ENCODE measurements at places on chromosomes 5 and 9.

- DNase-seq = no peak
Measured at GRCh38 chr5:160449458-160449857, 27.8 kb downstream of the PTTG1 start.

DNA sequence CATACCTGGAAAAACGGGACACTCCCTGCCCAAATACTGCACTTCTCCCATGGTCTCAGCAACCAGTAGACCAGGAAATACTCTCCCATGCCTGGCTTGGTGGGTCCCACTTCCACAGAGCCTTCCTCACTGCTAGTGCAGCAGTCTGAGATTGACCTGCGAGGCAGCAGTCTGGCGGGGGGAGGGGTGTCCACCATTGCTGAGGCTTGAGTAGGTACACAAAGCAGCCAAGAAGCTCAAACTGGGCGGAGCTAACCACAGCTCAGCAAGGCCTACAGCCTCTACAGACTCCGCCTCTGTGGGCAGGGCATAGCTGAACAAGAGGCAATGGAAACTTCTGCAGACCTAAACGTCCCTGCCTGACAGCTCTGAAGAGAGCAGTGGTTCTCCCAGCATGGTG lies 191.5 kb upstream of the FTMT start:
- DNase-seq = no peak

DNA sequence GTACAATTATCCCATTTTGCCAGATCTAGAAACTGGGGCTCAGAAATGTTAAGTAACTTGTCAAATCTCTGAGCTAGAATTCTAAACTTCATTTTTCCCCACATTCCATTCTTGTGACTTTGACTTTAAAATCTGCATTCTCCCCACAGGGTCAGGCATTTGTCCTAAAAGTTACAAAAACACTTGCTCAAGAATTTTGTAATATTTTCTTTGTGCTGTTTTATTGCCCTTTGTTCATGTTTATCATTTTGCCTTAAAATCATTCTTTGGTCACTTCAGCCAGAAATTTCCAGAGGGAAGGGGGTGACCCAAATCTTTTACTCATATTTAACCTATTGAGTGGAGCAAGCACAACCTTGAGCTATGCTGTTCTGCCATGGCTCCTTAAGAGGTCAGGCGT lies 120.1 kb upstream of the CCL21 start:
- DNase-seq = no peak

DNA sequence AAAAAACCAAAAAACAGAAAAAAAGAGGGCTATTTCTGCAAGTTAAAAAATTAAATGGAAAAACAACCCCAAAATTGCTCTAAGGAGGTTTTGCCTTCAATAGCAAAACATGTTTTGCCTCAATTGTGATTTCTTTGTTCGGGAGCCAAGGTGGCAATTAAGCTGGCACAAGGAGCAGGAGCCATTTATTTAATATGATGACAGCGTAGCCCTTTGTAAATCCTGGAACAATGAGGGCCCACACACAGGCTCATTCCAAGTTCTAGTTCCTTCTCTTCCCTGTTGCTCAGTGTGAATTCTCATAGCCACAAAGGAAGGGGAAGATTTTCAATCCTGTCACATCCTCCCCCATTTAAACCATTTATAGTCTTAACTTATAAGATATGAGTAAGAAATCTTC lies 353.2 kb downstream of the PDE4D start:
- DNase-seq = no peak

DNA sequence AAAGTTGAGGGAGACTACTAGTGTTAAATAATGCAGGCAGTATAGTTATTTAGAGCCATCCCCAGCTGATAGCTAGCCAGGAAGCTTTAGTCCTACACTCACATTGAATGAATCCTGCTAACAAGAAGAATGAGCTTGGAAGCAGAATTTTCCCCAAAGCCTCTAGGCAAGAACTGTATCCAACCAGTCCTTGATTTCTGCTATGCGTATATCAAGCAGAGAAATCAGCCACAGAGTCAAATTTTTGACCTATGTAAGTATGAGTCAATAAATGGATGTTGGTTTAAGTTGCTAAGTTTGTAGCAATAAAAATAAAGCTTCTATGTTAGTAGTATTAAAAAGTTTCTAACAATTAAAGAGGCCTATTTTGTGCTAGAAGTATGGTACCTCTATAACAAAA lies 672.1 kb upstream of the CHD1 start:
- no peak for DNase-seq

DNA sequence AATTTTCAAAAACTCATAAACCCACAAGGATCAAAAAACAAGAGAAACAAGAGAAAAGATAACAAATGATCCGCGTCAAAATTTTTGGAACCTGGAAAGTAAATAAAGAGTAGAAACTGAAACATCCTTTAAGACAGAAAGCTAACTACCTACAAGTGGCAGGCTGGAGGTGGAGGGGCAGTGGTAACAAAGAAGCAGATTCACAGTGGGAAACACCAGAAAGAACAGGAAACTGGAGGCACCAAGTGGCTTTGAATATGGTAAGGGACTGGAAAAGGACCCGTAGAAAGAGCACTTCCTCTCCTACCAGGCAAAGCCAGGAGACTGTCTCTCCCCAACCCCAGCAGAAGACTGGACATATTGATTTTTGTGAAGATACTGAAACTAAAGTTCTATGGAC lies 100.6 kb upstream of the TARS1 start:
- DNase-seq = no peak

DNA sequence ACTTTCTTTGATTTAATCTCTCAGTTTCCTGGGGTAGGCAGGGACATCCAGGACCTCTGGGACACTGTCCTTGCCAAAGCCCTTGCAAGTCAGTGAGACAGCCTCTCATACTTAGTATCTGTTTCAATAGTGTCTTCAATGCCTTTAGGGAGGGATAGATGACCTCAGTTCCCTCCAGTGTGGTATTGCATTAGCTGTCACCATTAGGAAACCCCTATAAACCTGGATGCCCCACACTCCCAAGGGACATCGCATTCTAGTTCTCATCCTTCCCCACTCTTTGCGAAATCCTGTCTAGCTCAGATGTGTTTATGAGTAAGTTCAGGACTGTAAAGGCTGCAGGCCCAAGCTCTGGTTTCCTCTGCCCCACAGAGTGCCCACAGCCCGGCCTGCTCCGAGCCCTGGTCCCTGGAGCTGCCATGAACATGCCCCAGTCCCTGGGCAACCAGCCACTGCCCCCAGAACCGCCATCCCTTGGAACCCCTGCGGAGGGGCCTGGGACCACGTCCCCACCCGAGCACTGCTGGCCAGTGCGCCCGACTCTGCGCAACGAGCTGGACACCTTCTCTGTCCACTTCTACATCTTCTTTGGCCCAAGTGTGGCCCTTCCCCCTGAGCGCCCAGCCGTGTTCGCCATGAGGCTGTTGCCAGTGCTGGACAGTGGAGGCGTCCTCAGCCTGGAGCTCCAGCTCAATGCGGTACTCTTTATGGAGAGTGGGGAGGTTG lies 13.2 kb downstream of the TMEM8B start:
- no peak for DNase-seq

- peak; percentile 97 for DNase-seq
Measured at GRCh38 chr9:134366223-134367031, 40.2 kb downstream of the RXRA start.

- no peak for DNase-seq
Measured at GRCh38 chr5:178384816-178385495, 152.4 kb upstream of the PHYKPL start.

- no peak for DNase-seq
Measured at GRCh38 chr9:1890816-1891215, 124.3 kb upstream of the SMARCA2 start.

GRCh38 chr9:13755551-13755950 lies 476.1 kb upstream of the MPDZ start:
- DNase-seq = no peak

DNA sequence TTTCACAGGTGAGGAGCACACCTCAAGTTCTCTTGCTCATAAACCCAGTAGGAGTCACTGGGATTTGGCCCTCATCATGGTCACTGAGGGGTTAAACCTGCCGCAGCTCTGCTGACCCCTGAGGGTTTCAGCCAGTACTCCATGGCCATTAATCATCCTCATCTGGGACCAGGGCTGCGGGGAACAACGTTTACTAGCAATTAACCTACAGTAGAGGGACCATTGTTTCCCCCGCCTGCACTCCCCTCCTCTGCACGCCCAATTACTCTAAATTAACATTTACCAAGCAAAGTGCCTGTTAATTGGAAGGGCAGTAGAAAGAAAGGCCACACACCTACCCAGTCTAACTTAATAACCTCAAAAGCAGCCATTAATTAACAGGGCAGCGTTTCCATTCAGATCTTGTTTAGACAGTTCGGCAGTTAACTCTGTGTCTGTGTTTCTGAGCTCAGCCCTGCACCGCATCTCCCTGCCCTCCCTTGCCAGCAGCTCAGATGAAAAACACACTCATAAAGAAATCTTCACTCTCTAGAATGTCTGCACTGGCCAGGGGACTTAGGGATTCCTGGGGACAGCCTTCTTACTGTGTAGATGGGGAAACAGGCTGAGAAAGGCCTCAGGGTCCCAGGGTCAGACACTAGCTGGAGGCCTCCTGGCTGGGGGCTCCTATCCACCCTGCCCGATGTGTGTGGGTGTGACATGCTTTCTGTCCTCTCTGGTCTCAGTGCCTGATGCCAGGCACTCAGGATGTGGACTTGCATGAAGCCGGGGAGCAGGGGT lies 51.6 kb downstream of the ALG2 start:
- DNase-seq = no peak

DNA sequence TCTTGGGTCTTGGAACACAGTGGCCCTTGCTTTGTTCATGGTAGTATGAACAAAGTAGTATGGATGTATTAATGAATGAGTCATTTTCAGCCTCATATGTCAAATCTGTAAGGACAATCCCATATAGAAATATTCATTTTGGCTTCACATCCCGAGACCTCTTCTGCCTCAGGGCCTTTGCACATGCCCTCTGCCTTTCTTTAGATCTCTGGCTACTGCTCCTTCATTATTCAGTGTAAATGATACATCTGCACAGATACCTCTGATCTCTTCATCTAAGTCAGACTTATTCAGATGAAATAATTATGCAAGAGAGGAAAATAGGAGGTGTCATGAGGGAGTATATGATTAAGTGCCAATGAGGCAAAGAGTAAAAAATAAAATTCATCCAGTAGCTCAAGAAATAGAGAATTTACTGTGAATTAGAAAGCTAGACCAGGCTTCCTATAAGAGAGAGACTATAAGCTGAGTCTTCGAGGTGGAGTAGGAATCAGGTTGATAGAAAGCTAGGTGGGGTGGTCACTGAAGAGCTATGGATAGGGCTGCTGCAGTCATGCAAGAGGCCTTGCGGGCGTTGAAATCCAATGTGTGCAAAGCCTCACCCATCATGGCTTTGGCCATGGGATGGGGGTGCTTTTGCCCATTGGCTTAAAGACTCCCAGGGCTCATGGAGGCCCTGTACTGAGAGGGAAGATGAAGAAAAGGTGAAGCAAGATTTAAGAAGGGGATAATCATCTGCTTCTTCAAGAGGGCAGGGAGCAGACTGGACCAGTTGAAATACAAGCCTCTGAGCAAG lies 3.7 kb upstream of the TTLL11 start:
- no peak for DNase-seq

DNA sequence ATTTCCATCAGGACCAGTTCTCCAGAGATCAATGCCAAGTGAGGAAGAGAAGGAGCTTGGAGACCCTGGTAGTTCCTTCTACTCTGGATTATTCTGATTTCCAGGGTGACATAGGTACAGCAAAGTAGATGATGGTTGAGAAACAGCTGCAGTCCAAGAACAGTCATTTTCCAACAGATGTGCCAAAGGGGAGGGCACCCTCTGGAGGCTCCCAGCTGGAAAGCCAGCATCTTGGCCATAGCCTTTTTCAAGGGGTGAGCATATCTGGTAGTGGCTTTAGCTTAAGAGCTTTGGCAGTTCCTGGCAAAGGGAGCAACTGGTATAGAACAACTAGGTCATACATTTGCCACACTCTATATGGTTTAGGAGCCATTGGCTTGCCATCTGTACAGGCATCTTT lies 492.7 kb downstream of the RASEF start:
- DNase-seq = no peak

DNA sequence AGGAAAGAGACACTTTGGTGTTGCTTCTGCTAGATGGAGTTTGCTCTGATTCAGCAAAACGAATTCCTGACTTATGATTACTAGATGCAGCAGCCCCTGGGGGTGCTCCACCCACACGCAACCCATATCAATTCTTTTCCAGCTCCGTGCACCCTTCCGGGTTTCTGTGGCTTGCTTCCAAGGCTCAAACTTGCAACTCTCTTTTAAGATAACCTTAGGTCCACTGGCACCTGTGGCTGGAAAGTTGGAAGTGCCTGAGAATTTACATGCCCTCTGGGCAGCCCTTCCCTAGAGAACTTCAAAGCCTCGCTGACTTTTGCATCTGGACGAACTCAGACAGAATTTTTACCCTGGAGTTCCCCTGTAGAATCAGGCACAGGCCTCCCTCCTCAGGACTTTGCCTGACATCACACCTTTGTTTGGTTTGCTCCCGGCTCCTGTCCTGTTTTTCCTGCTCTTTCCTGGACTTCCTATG lies 224.9 kb downstream of the SNX18 start:
- DNase-seq = peak; percentile 77
